ENCODE measurements at places on chromosomes 16 and 17.
A peak's percentile ranks its signal among the peaks of the same experiment; 100 is the strongest.

GRCh38 chr17:75144816-75145512 is 9.3 kb downstream of the JPT1 start:
- DNase-seq = no peak

DNA sequence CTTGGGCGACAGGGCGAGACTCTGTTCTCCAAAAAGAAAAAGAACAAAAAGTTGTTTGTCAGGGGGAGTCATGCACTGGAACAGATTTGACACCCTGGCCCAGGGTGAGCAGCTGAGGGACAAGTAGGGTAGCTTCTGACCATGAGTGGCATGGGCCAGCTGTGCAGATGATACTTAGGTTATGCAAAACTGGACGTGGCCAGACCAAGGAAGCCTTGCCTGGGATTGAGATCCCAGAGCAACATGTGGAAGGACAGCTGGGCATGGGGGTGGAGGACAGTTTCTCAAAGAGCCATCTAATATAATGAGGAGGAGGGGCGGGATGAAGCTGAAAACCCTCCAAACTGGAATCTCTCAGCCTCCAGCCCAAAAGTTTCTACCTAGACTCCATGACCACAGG is 19.6 kb upstream of the SLC35B1 start:
- no peak for DNase-seq

- no peak for DNase-seq
These were observed 1.9 kb upstream of the CCDC102A start for GRCh38 chr16:57538235-57538721.

DNA sequence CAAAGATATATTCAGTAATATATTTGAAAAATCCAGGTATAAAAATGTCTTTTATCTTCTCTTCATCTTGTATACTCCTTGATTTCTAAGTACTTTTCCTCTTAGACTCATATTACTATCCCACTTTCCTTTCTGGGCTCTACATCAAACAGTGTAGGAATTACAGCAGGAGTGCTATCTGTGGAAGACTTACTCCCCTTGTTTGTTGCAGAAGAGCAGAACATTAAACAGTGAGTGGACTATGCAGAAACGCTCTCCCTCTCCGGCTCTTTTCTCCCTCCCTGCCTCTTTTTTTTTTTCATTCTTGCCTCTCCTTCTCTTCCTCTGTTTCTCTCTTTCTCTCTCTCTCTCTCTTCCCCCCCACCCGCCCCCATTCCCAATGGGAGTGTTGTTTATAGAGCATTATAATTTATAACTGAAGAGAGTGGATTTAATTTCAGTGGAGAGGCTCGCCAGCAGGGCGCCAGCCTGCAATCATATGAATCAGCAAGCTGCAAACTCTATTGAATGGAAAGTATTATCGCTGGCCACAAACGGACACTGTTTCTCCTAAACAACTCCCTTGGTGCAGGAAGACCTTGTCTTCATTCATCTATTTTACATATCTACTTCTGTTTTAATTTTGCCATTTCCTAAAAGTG is 242.3 kb upstream of the TBX2 start:
- no peak for DNase-seq

DNA sequence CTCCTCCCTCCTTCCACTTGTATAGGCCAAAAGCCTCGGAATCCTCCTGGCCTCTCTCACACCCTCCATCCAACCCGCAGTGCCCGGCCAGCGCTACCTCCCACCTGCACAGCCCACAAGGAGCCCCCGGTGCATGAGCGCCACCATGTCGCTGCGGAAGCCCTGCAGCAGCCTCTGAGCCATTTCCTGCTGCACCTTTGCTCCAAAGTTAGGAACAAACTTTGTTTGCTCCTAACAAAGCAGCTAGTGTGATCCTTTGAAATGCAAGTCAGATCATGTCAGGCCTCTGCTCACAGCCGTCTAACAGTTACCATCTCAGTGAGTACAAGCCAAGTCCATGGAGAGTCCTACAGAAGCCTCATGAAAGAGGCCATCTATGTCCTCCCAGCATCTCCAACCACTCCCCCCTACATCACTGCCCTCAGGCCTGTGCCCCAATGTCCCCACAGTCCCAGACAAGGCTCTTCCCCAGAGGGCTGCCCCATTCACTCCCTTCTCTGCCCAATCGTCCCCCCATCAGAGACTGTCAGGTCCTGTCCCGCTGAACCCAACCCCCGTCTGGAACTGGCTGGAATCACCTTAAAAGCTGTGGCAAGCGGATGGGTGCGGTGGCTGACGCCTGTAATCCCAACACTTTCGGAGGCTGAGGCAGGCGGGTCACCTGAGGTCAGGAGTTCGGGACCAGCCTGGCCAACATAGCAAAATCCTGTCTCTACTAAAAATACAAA is 7.5 kb downstream of the DCAKD start:
- DNase-seq = no peak

GRCh38 chr17:3796822-3797170 is 4.2 kb downstream of the ITGAE start:
- peak; percentile 56 for DNase-seq

- DNase-seq = no peak
These were observed 22.2 kb downstream of the SLC43A2 start for GRCh38 chr17:1606352-1606985.

GRCh38 chr17:17812211-17813054 is 24.4 kb downstream of the SREBF1 start:
- DNase-seq = peak; percentile 70

GRCh38 chr17:70521821-70522256 is 352.5 kb downstream of the KCNJ2 start:
- DNase-seq = no peak

DNA sequence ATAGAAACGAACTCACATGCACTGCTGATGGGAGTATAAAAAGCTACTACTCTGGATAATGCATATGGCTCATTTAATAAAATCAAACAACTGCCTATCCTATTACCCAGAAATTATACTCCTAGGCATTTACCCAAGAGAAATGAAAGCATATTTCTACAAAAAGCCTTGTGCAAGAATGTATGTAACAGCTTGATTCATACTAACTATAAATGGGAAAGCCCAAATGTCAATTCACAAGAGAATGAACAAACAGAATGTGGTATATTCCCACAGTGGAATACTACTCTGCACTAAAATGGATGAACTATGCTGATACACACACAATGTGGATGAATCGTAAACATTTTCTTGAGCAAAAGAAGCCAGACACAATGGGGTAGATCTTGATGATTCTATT is 38.4 kb downstream of the KIAA0753 start:
- DNase-seq = no peak

DNA sequence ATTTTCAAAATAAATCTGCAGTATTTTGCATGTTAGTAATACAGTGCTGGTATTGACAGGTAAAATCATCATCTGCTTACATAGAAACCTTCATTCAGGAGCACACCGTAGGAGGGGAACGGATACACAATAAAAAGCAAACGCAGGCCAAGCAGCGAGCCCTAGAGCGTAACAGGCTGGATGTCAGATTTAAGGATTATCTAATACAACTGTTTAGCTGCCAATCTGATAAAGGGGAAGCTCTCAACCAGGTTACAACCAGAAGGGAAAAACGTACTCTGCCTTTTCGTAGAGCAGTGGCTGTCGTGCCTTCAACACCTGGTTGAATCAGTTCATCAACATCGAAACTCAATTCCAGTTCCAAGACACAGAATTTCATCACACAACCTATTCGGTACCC is 16.4 kb upstream of the CUEDC1 start:
- DNase-seq = no peak

GRCh38 chr16:3696425-3697218 is 20.7 kb downstream of the TRAP1 start:
- DNase-seq = no peak

- DNase-seq = no peak
These were observed 14.9 kb downstream of the FOXK2 start for GRCh38 chr17:82534401-82534812.

DNA sequence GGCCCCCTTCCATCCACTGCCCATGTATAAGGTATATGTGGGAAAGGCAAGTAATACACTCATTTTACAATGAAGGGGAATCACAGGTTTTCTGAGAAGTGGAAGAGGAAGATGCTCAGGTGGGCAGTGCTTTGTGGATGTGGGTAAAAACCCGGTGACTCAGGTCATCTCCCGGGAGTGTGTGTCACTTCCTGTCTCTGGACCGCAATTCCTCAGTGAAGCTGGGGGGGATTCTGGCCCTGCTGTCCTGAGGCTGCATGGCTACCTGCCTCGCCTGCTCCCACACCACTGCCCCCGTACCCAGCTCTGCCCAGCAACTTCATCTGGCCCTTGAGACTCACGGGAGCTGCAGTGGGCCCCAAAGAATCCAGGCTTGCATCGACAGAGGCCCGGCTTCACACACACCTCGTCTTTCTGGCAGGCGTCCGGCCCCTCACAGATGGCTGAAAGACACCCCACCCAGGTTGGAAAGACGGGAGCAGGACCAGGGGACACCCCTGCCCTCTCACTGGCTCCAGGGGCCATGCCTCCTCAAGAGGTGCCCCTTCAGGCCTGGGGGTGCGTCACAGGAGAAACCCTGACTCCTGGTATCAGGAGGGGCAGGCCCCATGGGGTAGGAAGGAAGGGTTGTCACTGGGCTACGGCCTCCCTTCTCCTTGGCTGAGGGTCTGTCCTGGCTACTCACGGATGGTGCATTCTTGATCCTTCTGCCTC is 882 bp downstream of the SCARF1 start:
- no peak for DNase-seq

- no peak for DNase-seq
These were observed 20.5 kb downstream of the AKAP1 start for GRCh38 chr17:57105591-57105990.

GRCh38 chr16:30065943-30066760 is 592 bp downstream of the ALDOA start:
- no peak for DNase-seq

Measured in GM18507 (cell line).